ENCODE measurements at places on chromosomes 3 and 15. TPM values are rescaled to one million over a fixed set of nuclear protein-coding genes. Genes with fewer than 3 reads are reported as not detected.

The KY gene
- not detected for total RNA-seq

The IGSF10 gene
- total RNA-seq, result not detected

DNA sequence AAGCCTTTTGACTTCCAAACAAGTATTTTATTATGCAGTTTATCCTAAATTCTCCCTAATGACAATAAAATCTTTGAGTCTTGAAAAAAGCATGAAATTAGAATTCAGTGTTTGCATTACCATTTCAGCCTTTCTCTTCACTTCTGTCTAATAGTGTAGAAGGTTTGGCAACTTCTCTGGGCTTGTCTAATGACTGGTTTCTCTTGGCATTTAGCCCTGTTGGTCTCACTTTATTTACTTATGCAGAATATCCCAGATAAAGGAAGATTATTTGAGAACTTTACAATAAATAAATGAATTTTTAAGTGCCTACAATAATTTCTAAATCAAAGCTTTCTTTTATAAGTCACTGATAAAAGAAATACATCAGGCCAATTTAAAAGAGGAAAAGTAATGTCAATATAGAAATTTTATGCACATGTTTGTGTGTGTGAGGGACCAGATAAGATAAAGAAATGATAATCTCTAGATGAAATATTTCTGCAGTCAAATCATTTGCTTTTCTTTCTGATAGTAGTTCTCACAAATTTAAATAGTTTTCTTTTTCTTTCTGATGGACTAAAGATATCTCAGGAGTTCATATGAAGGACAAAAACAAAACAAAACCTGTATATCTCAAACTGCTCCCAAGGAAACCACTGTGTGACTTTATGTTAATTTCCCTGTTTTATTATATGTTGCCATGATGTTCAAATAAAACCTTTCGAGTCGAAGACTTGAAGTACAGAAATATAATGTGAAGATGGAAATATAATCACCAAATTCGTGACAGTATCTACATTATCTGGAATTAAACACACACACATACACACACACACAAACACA, 533.1 kb upstream of the CBLB start:
- no peak for DNase-seq

- no peak for DNase-seq
Observed at GRCh38 chr15:63948436-63948835, 97.8 kb downstream of the DAPK2 start.

GRCh38 chr3:184237211-184237610, 7.8 kb downstream of the VWA5B2 start:
- no peak for DNase-seq

Data from activated CD4-positive, alpha-beta T cell treated with anti-CD3 and anti-CD28 coated beads, Interleukin-2, amount 10 ng/mL, durations not matched to agents 7 days and 5 days (primary cell).